ENCODE measurements at places on chromosomes 6 and 20.

DNA sequence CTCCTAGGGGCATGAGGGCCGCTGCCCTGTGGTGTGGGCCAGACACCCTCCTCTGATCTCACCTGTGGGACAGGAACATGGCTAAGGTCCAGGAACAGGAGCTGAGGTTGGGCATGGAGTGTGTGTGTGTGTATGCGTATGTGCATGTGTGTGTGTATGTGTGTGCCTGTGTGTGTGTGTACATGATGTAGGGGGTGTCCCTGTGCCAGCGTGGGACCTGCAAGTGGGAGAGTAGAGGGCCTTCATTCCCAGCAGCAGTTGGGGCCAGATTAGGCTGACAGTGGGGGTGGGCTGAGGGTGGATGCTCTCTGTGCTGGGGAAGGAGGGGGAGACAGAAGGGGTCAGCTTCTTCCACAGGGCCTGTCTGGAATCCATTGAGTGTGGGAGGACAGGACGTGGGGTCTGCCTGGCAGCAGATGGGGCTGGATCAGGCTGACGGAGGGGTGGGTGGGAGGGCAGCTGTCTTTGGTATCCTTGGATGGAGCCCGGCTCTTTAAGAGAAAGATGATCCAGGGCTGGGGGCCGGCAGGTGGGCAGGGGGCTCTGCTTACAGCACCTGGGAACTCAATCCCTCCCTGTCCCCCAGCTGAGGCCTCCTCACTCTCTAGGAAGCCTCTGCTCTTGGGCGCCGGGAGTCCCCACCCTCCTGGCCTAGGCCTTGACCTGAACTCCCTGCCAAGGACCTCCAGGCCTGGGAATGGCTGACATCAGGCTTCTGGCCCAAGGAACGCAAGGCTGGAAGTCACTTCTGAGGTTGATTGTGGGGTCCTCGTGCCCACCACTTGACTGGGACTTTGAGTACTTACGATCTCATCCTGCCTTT lies 44.0 kb downstream of the SPDEF start:
- DNase-seq = no peak

DNA sequence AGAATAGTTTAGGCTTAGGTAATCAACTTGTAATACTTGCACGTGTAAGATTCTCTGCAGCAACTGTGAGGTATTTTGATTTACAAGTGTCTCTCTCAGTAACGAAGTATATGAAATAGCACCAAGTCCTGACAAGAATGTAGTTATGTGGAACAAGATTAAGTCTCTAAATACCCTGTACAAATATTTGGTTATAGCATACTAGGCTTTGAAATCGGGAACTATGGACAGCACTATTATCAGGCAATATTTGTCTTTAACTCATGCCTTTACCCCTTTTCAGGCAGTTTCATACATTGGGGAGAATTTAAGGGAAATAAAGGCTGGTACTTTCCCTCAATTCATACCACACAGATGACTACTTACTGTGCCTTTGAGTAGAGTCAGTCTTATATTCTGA lies 93.2 kb downstream of the GRIK2 start:
- DNase-seq = no peak

DNA sequence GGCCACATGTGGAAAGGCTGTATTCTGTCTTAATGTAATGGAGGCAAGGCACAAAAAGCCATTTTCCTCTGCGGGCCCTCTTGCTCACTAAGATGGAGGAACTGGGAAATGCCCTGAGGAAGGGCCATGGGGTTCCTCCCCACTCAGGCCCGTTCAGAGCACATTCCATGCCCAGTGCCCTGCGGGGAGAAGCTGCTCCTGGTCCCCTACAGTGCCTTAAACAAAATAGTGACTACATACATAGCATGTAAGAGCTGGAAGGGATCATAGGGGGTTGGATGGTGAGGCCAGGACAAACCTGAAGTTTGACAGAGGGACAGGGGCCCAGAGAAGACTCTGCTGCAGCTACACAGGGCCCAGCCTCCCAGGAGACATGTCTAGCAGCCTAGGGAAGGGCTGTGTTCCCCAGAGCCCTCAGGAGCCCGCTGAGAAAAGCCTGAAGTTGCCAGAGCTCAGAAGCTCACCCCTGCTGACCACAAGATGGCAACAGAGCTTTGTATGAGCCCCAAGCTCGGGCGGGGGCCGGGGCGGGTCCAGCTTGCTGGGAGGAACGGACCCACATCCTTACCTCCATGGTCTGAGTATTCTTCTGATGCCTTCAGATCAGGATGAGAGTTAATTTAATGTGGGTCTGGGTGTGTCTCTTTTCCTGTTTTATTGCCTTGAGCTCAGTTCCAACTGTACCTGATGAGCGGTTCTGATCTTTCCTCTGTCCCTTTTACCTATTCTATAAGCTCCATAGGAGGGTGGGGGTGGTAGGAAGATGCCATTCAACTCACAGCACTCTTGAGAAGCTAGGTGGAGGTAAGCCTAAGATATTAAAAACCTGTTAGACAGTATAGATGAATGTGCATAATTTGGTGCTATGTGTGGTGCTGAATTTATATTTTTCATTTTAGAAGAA lies 242.9 kb downstream of the CDC5L start:
- peak; percentile 13 for DNase-seq

- DNase-seq = no peak
Measured at GRCh38 chr6:136437246-136437645, 113.0 kb downstream of the MAP7 start.

DNA sequence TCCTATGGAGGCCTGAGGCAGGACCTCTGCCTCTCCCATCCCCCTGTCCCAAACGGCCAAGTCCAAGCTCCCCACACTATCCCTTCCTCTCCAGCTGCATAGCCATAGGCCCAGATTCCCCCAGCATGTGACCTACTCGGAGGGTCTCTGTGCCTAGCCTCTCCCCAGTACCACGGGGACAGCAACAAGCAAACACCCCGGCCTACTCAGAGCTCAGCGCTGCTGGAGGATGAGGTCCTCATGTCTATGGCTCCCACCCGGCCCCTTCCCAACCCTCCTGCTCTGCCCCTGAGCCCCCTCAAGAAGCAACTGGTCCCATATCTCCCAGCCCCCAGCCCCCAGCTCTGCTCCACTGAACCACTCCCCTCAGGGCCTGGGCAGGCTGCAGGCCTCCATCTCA lies 24.2 kb downstream of the RNASET2 start:
- DNase-seq = no peak

DNA sequence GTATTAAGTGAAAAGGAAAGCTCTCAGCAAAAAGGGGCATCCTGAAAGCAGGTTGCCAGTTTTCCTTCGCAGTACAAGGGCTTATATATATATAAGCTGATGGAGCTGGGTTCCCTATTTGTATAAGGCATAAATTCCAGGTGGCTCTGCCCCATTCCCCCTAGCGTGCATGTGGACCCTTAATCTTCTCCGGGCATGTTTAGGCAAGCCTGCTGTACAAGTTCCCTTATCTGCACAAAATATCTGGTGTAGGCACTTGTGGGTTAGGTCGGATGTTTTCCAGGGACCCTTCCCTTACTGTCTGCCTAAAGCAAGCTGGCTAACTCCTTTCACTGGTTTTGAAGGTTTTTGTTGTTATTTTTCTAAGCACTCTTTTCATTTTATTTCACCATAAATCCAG lies 140.7 kb downstream of the FUT9 start:
- DNase-seq = no peak

DNA sequence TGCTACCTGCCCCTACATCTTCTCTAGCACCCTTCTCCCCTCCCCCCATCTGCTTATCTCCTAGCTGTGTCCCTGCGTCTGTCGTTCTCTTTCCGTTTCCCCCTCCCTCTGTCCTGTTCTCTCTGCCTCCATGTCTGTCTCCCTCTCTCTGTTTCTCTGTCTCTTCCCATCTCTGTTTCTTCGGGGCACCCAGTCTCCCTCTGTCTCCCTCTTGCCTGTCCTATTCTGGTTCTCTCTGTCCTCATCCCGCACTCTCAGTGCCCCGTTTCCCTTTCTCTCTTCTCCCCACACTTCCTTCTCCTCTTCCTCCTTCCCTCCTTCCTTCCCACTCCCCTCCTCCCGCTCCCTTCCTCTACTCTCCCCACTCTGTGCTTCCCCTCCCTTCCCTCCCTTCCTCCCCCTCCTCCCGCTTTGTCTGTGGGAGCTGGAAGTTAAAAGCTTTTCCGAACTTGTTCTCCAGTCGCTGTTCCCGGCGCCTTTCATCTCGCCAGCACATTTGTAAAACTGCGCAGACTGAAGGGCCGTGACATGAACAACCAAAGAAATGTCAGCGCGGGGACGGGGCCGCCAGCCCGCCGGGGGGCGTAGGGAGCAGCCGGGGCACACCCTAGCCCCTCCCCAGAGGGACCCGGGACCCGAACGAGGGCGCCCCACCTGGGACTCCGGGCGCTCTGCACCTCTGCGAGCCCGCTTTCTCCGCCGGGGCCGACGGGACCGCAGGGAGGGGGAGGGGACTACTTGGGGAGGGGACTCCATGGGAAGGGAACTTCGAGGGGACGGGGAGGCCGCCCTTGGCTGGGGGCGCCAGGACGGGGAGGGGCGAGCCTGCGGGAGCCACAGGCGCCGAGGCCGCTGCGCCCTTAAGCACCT lies 4.0 kb upstream of the CDH22 start:
- peak; percentile 5 for DNase-seq

DNA sequence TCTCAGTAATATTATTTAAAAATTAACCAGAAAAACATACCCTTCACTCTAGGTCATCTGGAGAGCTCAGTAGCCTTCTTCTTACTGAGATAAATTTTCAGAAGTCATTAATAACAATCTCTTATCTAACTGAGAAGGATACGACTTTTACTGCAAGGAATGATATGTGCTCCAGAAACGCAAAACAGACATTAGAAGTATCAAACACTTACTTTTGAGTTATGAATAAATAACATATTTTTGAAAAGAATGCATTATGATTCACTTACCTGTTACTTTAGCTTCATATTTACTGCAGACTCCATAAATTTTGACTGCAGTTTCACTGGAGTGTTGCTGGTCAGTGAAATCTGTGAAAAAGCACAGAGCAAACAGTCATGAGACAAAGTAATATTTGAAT lies 668.7 kb upstream of the NRSN1 start:
- no peak for DNase-seq

GRCh38 chr6:78713564-78713963 lies 153.8 kb upstream of the IRAK1BP1 start:
- DNase-seq = no peak

DNA sequence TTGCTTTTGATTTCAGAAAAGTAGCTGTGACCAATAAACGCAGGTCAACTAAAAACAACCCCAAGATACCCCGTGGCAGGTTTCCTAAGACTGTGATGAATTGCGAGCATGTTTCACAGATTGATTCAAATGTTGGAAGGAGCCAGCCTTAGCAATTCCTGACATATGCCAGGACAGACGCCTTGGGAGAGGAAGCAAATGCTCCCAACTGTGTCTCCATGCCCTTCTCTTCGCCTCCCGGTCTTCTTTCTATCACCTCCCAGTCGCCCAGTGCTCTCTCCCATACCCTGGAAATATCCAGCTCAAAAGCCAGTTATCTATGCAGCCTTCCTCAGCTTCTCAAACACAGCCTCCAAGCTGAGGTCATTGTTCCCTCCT lies 32.0 kb downstream of the KIAA0319 start:
- no peak for DNase-seq

DNA sequence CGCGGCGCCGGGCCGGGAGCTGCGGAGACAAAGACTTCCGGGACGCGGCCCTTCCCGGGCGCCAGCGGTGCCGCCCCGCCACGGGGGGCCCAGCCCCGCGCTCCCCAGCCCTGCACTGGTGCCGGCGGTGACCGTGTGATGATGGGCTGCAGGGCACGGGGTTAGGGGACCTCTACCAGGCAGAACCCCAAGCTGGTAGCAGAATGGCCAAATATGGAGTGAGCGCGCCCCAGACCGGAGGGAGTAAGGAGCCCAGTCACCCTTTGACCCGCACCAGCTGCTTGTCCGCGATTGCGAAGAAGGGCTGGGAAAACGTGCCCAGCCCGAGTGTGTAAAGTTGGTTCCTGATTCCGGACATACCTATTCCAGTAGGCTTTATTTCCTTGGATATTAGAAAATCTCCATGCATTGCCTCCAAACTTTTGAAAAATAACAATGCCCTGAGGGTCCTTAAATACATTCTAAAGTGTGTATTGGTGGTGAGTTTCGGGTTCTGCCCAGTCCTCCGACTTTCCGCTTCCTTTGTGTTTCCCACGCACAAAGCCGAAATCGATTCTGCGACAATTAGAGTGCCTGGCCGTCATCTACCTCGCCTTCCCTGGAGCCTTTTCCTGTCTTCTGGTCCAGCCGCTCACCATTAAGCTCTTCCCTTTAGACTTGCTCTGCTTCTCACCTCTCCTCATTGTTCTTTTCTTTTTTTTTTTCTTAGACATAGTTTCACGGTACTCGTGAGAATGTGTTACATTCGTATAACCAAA lies 1.1 kb downstream of the ABRACL start:
- peak; percentile 13 for DNase-seq

DNA sequence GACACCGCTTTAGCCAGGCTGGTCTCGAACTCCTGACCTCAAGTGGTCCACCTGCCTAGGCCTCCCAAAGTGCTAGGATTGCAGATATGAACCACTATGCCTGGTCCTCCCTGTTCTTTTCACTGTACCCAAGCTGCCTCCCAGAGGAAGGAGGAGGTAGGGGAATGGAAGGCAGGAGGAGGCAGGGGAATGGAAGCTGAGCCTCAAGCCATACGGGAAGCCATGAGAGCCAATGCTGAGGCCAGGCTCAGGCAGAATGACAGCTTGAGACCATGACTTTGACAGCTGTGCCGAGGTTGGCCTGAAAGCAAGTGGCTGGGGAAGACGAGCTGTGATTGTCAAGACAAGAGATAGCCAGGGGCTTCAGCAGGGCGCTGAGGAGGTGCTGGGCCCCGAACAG lies 13.6 kb upstream of the ZNF335 start:
- DNase-seq = no peak

- DNase-seq = no peak
Measured at GRCh38 chr20:2800521-2801285, at the start of gene CPXM1. Gene CPXM1, minus strand, starts transcription at chr20:2800627. Its CDS starts 55 bp downstream, at chr20:2800572.

GRCh38 chr6:68642081-68642480 lies 7.0 kb downstream of the ADGRB3 start:
- DNase-seq = no peak

DNA sequence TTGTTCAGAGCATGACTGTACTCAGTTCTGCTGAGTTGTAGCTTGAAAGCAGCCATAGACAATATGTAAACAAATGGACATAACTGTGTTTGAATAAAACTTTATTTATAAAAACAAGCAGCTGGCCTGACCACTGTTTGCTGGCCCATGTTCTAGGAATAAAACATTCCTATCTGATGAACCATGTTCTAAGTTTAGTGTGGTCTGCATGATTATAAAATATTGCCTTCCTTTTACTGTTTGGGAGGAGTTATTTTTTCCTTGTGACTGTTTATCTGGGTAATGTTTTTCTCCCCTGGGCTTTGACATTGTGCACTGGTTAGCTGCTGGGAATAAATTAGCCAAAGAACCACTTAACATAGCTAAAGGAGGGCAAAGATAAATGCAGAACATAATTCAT lies 55.1 kb downstream of the CDS2 start:
- DNase-seq = no peak
